Fibroblast of villous mesenchyme (primary cell): ENCODE measurements at places on chromosomes 5 and 9. TPM values are rescaled to one million over a fixed set of nuclear protein-coding genes. Genes with fewer than 3 reads are reported as not detected.

SPINK6 gene
- not detected in 2 replicates for total RNA-seq

TMEM215 gene
- not detected in 2 replicates for total RNA-seq

FBP2 gene
- total RNA-seq = not detected in 2 replicates

MYMK gene
- total RNA-seq = not detected in 2 replicates

MORN5 gene
- not detected in 2 replicates for total RNA-seq

TNFSF8 gene
- total RNA-seq = not detected in 2 replicates

SLC36A1 gene
- total RNA-seq = 10.4 and 12.2 TPM in 2 replicates

SLCO6A1 gene
- under 0.01 and 0.32 TPM in 2 replicates for total RNA-seq

ABO gene
- total RNA-seq = not detected in 2 replicates

NUTM2G gene
- total RNA-seq = not detected in 2 replicates

COL23A1 gene
- not detected in 2 replicates for total RNA-seq

CDC20B gene
- not detected in 2 replicates for total RNA-seq

PPP2CA gene
- total RNA-seq = 41.9 and 60.9 TPM in 2 replicates

PCDHGA7 gene
- 3.5 and 4.5 TPM in 2 replicates for total RNA-seq

BTNL8 gene
- total RNA-seq = not detected in 2 replicates

STK32A gene
- 0.97 and 2.2 TPM in 2 replicates for total RNA-seq

ENTPD2 gene
- not detected in 2 replicates for total RNA-seq

CD14 gene
- total RNA-seq = 0.97 and 2.2 TPM in 2 replicates

PPP3R2 gene
- not detected in 2 replicates for total RNA-seq

TUSC1 gene
- total RNA-seq = 6.9 and 12.2 TPM in 2 replicates

IL3 gene
- not detected in 2 replicates for total RNA-seq

TNFSF15 gene
- total RNA-seq = 4.5 and 5.6 TPM in 2 replicates

RIMOC1 gene
- 18.4 and 27.6 TPM in 2 replicates for total RNA-seq

SLC25A48 gene
- total RNA-seq = not detected in 2 replicates
